Ovary (tissue), 10 donors: ENCODE measurements at places on chromosomes 2 and 18. TPM values are rescaled to one million over a fixed set of nuclear protein-coding genes. Genes with fewer than 3 reads are reported as not detected.

DNA sequence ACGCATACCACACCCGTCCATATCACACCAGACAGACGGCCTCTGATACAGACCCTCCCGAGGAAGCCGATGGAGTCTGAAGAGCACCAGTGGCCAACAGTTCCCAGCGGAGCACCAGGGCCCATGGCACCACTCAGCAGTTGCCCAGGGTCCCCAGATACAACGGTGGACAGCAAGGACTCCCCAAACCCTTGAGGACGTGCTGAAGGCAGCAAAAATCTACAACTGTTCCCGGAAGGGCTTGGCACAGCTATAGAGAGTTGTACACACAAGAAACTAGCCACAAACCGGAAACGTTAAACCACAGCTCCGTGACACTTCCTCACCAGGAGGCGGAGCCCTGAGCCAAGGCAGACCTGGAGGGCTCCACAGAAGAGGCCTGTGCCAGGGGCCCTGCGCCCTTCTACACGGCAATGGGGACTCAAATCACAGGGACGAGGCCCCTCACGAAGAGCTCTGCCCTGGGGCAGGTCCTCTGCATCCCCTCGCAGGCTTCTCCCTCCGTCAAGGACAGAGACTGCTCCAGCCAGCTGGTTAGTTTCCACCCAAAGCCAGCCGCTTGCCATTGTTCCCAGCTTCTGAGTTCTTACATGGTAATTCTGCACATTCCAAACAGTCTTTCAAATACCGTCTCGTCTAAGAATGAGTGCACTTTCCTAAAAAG is 133.4 kb downstream of the HDAC4 start:
- peak; percentile 57 for DNase-seq

The PTCD3 gene
- total RNA-seq, result 98.5 TPM

The LRP2 gene
- total RNA-seq, result 2.1 TPM

The MRPS9 gene
- total RNA-seq, result 19.1 TPM

DNA sequence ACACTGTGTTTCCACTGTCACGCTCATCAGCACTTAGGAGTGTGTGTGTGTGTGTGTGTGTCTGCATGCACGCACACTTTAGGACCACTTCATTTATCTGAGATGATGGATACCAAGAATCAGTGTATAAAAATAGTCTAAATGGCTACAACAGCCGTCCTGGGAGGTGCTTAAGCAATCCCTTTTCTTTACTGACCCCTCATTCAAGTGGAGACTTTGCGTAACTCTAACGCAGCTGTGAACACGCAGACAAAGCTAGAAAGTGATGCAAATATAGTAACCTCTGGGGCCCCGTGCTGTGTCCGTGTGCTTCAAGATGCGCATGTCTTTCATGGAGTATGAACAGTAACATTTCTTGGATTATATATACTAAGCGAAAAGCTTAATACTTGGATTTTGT is 40.4 kb upstream of the RBM44 start:
- no peak for DNase-seq

- DNase-seq, result no peak
Measured at GRCh38 chr2:102708847-102709559, 52.8 kb upstream of the TMEM182 start.

DNA sequence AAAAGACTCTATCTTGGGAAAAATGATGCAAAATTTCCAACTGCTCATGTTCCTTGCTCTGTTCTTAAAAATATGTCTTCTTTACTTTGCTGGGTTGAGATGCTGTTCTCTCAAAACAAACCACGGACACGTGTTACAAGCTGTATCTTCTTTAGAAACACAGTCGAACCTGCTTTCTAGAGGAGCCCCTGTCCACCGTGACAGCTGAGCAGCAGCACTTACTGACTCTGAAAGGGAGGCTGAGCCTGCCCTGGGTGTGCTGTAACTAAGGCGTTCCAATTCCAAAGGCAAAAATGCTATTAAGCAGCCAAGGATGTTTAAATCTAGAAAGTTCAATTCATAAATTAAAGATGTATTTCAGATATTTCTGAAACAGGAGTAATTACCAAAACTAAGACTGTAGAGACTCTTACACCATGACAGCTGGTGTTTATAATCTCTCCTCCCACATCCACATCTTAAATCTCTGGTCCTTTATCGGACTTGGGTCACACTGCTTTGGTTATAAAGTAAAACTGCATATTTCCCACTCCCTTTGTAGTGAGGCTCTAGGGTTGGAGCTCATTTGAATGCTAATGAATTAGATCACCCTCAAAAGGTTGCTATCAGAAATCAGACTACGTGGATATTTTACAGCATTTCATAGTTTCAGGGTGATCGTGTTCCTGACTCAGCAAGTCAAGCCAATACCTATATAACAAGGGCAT is 281.2 kb upstream of the LYPD1 start:
- DNase-seq, result no peak

DNA sequence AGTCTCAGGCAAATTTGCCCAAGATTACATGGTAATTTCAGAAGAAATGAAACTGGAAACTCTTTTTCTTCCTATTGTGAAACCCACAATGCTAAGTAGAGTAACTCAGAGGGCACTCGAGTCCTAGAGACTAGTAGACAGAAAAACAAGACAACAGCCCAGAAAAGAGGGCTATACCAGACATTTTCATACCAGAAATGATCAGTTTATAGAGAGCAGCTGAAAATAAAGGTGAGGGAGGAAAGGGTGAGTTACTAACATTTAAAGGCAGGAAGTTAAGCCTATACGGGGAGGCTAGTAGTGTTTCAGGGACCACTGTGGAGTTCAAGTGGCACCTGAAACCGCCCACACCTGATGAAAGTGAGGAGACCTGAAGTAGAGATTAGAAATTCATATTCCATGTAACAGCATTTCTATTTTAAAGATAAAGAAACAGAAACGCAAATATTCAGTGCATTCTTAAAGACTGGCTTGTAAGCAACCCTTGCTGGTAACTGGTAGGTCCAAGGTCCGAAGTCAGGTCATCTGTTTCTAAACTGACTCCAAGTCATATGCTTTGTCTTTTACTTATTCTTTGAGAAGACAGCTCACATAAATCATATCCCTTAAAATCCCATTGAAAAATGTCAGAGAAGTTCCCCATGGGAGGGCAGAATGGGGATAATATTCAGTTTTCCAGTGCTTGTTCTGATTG is 145.1 kb upstream of the ITGB6 start:
- no peak for DNase-seq

DNA sequence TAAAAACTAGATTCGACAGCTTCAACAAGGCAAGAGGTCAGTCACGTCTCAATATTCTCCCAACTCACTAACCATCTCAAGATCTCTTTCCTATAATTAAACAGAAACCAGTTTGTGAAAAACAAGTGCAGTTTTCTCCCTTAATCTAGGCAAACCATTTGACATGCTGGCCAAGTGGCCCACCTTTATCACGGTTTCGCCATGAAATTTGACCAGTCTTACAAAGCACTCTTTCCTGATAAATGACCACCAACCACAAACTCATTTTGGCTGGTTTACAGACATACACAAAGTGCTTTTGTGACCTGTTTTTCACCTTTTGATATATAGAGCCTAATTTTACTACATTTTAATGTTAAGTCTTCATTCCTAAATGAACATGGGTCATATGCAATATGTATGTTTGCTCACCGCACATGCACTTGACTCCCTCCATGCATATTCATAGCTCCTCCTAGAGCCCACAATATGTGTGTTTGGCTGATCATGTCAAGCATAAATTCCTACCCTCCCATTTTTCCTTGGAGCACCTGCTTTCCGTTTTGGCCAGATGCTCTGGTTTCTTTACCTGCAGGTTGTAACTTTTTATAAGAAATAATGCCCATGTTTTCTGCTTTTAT is 385.1 kb downstream of the RAD51AP2 start:
- DNase-seq, result no peak

The GRB14 gene
- 10.0 TPM for total RNA-seq

DNA sequence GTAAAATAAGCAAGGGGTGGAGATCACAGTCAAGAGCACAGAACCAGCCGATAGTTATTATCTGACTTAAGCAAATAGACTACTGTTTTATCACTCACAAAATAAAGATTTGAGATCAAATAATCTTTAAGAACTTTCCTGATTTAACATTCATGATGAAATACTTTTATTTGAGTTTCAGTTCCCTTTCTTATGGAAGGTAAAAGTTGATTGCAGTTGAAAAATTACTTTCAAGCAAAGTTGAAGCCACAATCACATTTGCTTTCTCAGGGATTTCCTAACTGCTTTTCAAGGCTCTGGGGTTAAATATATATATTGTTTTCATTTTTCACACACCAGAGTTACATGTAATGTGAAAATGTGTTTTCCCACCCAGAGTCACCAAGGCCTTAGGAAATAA is 599.5 kb downstream of the KCNJ3 start:
- DNase-seq, result no peak

DNA sequence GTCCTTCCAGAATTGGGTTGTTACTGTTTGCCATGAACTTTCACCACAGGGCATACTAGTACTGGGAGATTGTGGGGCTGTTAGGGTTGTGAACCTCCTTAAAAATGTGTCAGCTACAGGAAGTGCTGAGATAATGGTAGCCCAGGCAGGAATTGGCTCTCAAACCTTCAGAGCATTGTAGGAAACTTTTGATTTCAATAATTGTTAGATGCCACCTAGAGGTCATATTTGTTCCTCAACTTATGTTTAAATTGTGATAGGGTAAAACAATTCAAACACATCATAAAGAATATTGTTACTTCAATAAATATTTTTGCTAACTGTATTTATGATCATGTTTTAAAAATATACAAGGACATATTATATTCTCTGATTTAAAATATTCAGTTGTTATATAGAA is 594.6 kb downstream of the ADCYAP1 start:
- no peak for DNase-seq

DNA sequence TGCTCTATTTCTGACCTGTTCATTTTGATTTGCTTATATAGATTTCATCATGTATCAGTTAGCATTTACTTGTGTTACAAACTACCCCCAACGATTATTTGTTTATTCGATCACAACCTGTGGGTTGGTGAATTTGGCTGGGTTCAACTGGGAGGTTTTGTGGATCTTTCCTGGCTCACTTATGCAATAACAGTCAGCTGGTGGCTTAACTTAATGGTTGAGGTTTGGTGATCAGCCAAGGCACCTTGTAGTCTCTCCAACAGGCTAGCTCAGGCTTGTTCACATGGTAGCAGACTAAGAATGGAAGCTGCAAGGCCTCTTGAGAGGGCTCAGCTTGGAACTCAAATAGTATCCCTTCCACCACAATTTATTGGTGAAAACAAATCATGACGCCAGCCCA is 5.4 kb upstream of the PUM2 start:
- DNase-seq, result no peak
